ENCODE measurements at places on chromosomes 11 and 22. TPM values are rescaled to one million over a fixed set of nuclear protein-coding genes. Genes with fewer than 3 reads are reported as not detected.
A peak's percentile ranks its signal among the peaks of the same experiment; 100 is the strongest.

- DNase-seq = no peak
These were observed 154.2 kb upstream of the TTC12 start for GRCh38 chr11:113159988-113160807.

DNA sequence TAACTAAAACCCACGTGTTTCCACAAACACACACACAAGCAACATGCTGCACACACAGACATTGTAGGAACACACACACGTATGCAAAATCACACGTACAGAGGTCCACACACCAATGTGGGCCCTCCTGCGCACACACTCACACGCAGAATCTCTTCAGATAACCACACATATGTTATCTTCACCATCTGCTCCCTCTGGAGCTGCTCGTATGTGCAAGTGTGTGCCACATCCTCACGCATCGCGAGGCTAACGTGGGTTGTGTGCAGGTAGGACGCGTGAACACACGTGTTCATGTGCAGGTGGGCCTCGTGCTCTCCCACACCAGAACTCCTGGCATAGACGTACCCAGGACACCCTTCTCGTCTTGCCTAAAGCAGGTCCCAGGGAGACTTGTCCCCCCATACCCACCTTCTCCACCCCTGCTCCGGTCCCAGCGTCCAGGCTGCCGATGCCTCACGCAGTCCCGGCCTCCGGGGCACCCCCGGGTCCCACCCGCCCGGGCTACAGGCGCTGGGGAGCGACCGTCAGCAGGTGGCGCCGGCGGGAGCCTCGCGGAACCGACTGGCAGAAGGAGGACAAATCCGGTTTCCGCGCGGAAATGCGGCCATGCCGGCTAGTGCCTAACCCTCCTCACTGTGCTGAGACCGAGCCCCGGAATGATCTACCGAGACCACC is 10.3 kb upstream of the IGSF9B start:
- DNase-seq = no peak

GRCh38 chr11:19193916-19194315 is 7.9 kb downstream of the CSRP3 start:
- DNase-seq = peak; percentile 62

DNA sequence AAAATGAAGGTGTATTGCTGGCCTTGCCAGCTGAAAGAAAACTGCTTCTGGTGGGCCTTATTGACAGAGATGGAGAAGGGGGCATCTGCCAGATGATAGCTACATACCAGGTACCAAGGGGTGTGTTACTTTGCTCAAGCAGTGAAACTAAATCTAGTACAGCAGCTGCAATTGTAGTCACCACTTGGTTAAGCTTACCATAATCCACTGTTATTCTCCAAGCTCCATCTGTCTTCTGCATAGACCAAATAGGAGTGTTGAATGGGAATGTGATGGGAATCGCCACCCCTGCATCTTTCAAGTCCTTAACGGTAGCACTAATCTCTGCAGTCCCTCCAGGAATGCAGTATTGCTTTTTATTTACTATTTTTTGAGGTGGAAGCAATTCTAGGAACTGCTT is 45.8 kb upstream of the LIN7C start:
- DNase-seq = peak; percentile 35

GRCh38 chr11:85825616-85826015 is 14.7 kb upstream of the SYTL2 start:
- DNase-seq = no peak

Gene OR56A1
- not detected for total RNA-seq

- DNase-seq = peak; percentile 83
These were observed 108.3 kb upstream of the PARVA start for GRCh38 chr11:12269104-12269441.

Gene GLYAT
- total RNA-seq = not detected

GRCh38 chr11:111019451-111019850 is 226.1 kb upstream of the POU2AF2 start:
- DNase-seq = no peak

Gene P2RX3
- total RNA-seq = not detected

- no peak for DNase-seq
These were observed 27.8 kb downstream of the P4HA3 start for GRCh38 chr11:74283580-74284180.

Gene NUDT22
- total RNA-seq = 21.1 TPM

GRCh38 chr11:114354076-114354475 is 46.2 kb downstream of the C11orf71 start:
- DNase-seq = no peak

Gene TENM4
- total RNA-seq = 0.53 TPM

Gene GUCY1A2
- 0.58 TPM for total RNA-seq

- no peak for DNase-seq
These were observed 1.2 kb downstream of the DDX6 start for GRCh38 chr11:118789501-118790356.

Gene CDCA5
- 80.6 TPM for total RNA-seq

Gene CDC42BPG
- 0.03 TPM for total RNA-seq

DNA sequence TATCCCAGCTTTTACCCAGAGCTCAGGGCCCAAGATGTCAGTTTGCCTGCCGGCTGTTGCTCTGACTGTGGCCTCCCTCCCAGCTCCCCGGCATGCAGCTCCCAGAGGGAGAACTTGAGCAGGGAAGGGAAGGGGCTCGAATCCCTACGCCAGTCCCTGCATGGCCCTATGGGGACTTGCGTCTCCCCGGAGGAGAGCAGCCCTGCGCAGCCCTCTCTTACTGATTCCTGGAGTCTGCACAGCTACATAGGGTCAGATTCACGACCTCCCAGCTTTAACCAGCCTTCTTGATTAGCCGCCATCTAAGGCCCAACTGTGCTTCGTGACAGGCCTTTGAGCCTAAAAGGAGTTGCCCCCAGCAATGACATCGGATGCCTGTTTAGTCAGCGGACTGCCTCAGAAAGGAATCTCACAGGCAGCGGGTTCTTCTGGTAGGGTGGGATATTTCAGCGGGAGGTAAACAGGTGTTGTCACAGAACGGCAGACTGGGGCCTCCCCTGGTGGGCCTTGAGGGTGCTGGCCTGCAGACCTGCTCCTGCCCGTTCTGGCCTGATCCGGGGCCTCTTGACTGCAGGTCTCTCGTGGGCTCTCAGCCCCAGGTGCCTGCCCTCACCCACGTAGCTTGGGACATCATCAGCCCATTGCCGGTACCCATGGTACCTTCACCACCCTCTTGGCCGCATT is 43.8 kb upstream of the KCNQ1OT1 start:
- peak; percentile 31 for DNase-seq

GRCh38 chr11:72782081-72782920 is 11.5 kb downstream of the STARD10 start:
- DNase-seq = no peak

DNA sequence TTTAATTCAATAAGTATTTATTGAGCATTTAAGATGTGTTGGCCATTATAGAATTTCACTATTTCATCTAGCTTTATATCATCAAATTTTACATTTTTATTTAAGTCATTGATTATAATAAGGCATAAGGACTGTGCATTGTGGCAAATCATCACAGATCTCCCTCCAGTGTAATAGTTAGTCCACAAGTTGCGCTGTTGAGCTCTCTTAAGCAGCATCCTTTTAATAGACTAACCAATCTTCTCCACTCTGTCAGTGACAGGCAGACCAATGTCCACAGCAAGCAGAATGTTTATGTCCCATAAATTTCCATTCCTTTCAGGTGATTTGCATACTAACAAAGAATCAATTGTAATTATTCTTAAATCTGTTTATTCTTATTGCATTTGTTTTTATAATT is 595.3 kb upstream of the CCDC90B start:
- DNase-seq = no peak

Gene PTPN5
- total RNA-seq = not detected

Gene LMO1
- total RNA-seq = 0.20 TPM

DNA sequence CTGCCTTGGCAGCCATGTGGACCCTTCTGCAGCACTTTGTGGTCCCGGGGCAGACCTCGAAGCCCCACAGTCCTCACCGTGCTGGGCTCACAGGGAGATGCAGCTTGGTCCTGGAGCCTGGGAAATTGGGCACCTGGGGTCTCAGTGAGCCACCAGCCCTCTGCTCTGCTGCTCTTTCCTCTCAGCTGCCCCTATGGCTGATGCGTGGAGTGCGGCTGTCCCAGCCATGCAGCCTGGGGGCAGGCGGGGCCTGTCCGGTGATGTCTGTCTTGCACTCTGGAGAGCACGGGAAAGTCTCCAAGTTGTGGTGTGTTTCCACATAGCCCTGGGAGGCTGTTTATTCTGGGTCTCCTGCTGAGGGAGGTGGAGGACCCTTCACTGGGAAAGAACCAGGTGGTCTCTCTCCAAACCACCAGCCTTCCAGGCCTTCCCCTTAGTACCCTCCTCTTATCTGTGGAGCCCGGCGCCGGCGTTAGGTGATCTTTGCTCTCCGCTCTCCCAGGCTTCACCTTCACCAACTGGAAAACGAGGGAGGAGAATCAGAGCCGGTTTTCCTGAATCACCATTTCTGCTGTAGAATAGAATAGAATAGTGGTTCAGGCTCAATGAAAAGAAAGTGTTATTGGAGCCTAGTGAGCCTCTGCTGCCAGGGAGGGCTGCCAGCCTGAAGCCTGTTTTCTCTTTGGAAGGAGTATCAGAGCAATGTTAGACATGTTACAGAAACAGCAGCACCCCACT is 41.2 kb upstream of the GRAMD4 start:
- DNase-seq = no peak

- DNase-seq = no peak
These were observed 95.0 kb downstream of the SWAP70 start for GRCh38 chr11:9758637-9759518.

GRCh38 chr11:27904358-27905055 is 203.4 kb downstream of the KIF18A start:
- DNase-seq = no peak

- DNase-seq = peak; percentile 59
These were observed 34.6 kb downstream of the FLRT1 start for GRCh38 chr11:64070314-64070681.

GRCh38 chr11:36268337-36268985 is 20.8 kb downstream of the COMMD9 start:
- no peak for DNase-seq

- DNase-seq = no peak
These were observed 40.6 kb downstream of the CD44 start for GRCh38 chr11:35179466-35180135.

DNA sequence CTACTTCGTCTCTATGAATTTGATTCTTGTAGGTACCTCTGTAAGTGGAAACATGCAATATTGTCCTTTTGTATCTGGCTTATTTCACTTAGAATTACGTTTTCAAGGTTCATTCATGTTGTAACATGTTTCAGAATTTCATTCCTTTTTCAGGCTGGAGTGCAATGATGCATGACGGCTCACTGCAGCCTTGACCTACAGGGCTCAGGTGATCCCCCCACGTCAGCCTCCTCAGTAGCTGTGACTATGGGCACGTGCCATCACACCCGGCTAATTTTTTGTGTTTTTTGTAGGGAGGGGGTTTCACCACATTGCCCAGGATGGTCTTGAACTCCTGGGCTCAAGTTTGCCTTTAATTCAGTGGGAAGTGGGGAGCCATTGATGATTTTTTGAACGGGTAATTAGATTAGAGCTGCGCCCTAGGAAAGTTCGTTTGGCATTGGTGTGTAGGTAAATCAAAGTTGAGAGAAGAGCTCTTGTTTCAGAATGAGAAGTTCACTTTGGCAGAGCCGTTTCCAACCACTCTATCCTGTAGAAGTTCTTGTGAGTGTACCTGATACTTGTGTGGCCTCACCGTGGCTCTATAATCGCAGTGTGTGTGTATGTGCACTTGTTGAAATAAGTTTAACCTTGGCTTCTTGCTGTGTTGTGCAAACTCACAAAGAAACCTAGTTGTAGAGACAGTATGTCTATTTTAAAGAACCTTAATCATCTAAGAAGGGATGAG is 115.9 kb downstream of the NAV2 start:
- DNase-seq = no peak

DNA sequence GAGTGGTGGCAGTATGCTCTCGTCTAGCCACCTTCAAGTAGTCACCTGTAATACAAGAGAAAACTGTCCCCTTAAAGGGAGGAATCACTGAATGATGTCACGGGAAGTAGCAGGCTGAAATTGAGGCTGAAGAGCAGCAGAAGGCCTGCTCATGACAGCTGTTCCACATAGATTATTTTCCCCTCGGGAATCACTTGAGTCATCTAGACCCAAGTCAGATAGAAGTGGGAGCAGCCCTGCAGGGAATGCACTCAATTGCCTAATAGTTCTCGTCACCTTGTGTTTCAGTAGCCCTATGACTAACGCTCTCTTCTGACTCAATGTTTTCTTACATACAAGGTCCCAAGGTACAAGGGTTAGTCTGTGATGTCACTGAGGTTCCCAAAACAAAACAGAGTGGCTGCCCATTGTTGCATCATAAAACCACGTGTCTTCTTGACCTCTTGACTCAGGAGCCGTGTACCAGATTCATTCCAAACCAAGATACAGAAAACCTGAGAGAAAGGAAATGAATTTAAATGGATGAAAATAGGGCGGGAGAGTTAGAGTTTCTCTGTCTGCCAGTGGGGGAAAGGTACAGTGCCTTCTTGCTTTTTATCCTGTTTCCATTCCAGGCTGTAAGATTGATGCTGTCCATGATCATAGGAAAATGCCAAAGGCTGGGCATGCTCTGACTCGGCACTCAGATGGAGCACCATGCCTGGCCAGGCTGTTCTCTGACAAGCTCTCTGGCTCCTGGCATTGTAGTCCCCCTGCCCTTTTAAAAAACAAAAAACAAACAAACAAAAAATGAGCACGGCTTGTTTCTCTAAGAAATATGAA is 21.6 kb upstream of the C11orf96 start:
- peak; percentile 86 for DNase-seq

DNA sequence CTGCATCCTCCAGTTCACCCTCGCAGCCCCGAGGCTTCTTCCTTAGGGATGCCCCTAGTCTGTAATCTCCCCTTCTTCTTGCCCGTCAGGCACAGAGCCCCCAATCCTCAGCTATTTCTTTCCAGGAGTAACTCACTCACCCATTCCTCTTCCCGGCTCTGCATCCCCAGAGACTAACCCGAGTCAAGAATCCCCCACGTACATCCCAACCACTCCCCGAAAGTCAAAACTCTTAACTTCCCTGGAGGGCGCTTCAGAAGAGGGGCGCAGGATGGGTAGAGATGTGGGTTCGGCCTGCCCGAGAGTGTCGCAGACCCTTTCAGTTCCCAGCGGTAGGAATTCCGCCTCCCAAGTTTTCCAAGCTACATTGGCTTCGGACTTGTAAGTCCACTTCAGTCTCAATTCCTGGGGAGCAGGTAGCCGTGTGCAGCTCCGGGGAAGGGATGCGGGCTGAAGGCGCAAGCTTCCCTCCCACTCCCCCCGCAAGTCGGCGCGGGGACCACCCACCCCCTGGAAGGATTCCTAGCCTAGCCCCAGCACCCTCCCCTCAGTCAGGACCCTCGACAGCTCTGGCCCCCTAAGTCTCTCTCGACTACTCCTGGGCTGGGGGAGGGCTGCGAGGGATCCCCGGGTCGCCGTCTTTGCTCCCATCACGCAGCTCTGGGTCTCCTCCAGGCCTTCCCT is 871 bp downstream of the BDNF start:
- peak; percentile 27 for DNase-seq

- no peak for DNase-seq
These were observed 13.5 kb upstream of the CYB5R2 start for GRCh38 chr11:7686761-7687160.
